SIG-M5 (cell line): ENCODE measurements at places on chromosomes 13 and 19.

GRCh38 chr19:54439174-54439851 is 9.7 kb upstream of the LENG8 start:
- no peak for DNase-seq

DNA sequence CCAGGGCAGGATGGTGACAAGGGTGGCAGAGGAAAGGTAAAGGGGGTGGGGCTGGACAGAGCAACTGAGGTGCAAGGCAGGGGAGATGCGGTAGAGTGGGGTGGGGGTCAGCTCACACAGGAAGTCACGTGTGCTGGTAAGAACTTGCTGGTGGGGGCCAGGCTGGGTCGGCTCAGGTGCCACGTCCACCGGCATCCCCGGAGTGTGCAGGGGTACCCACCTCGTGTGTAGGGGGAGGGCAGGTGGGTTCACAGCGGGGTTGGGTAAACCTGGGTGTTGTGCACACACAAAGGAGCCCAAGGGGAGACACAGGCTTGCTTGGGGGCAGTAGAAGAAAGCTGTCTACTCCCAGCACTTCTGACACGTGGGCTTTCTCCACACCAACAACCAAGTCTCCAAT is 2.9 kb downstream of the ZNF835 start:
- DNase-seq = no peak

DNA sequence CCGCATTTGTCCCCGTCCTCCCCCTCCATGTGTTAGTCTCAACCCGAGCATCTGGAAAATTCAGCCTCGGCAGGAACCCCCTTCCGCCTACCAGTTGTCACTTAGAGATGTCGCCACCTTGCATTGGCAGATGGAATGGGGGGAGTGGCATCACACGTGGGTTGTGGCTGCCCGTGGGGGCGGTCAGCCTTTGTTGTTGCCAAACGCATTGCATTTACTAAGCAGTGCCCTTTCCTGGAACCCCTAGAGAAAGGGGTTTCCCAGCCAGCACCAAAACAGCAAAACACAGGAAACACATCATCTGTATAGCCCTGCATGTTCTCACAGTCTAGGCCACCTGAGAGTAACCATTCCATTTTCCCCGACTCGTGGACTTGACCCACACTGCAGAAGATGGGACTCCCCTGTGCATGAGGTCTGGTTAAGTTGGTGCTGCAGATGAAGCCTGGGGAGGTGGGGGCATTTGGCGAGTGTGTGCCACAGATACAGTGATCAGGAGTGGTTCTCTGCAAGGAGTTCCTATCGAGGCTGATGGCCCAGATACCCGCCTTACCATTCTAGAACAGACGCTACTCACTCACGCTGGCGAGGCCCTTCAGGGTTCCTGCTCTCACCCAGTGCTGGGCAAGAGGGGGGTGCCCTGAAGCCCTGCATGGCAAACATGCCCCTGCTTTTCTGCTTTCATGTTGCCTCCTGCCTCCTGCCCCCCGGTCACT is 38.3 kb downstream of the TMED1 start:
- DNase-seq = no peak

- DNase-seq = no peak
Observed at GRCh38 chr19:34480491-34480890, 1.1 kb upstream of the WTIP start.

DNA sequence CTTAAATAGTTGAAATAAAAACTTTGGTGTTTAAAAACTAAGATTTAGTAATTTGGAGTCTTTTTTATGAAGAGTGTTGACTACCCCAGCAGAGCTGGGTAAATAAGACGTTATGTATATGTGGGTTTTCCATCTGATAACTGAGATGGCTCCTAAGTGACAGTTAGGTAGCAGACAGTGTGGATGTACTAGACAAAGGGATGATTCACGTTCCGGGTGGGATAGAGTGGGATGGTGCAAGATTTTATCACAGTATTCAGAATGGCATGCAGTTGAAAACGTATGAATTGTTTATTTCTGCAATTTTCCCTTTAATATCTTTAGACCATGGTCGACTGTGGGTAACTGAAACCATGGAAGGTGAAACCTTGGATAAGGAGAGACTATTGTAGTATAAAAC is 50.4 kb downstream of the NAA16 start:
- DNase-seq = no peak

GRCh38 chr13:65592731-65593130 is 1637.4 kb downstream of the PCDH9 start:
- no peak for DNase-seq

DNA sequence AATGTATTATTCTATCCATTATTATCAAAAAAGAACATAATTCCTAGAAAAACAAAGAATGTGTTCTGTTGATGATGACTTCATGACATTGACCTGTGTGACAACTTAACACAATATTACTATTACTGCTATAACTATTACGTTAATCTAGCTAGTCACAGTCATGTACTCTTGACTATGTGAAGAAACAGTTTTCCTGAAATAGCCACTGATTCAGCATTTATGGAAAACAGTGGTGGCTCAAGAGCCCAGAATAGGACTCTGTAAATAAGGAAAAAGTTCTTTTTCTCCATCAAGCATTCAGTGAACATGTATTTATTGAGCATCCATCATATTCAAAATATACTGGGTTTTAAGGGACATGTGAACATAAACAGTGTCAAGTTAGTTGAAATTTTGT is 93.5 kb downstream of the COG6 start:
- DNase-seq = no peak

GRCh38 chr19:1028062-1028926 is 1.9 kb downstream of the CNN2 start:
- DNase-seq = no peak

GRCh38 chr13:35953537-35954206 is 177.5 kb downstream of the DCLK1 start:
- no peak for DNase-seq

- no peak for DNase-seq
Observed at GRCh38 chr13:106246242-106246641, 289.2 kb downstream of the EFNB2 start.

DNA sequence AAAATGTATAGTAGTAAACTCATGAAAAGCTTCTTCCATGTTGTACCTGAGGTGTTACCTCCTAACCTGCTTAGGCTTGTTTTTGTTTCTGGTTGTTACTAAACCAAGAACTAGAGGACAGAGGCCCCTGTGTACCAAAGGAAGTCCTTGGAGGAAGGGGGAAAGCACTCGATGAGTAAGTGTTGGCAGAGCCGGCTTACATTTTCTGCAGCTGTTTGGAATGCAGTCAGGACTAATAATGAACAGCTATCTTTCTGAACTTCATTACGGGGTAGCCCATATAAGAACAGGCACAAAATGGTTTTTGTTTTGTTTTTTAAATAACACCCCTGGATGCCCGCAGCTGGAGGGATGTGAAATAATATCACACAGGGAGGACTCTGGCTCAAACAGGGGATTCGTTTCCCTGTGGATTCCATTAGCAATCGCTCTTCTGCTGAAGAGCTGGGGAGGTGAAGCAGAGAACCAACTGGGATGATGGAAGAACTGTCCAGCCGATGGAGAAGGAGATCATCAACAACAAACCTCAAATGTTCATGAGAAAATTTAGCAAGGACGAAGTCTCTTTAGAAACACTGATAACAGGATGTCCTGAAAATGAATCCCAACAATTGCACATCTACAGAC is 214.2 kb upstream of the MAB21L1 start:
- no peak for DNase-seq

DNA sequence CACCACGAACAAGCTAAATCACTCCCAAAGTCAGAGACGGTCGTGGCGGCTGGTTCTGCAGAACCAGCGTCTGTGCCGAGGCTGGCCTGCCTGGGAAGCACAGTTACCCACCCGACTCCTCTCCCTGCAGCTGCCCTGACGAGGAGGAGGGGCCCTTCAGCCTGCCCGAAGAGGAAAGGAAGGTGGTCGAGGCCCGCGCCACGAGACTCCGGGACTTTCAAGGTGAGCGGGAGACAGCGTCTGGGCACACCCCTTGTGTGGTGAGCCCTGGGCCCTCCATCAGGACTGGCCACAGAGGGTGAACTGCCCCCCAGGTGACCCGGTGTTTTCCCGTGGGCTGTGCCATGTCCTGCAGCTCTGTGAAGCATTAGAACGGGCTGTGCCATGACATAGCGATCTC is 29.1 kb downstream of the PEX11G start:
- no peak for DNase-seq

- DNase-seq = no peak
Observed at GRCh38 chr13:46864941-46865340, 31.9 kb downstream of the HTR2A start.

DNA sequence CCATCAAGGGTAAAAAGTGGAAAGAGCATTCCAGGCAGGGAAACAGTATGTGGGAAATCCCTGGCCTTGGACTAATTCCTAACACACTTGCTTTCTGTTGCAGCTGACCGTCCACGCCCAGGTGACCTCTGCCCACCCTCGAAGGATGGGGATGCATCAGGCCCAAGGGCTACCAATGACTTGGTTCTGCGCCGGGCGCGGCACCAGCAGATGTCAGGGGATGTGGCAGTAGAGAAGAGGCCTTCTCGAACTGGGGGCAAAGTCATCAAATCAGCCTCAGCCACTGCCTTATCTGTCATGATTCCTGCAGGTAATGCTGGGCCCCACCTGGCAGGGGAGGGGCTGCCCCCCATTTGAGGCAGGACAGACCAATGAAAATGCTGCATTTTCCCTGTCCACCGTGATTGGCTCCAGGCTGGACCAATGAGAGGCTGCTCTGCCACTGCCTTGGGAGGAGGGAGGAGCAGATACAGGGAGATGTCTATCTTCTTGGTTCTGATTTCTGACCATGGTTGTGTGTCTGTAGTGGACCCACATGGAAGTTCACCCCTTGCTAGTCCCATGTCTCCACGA is 12.6 kb downstream of the DNASE2 start:
- no peak for DNase-seq

- no peak for DNase-seq
Observed at GRCh38 chr13:85373322-85373721, 425.9 kb downstream of the SLITRK6 start.

DNA sequence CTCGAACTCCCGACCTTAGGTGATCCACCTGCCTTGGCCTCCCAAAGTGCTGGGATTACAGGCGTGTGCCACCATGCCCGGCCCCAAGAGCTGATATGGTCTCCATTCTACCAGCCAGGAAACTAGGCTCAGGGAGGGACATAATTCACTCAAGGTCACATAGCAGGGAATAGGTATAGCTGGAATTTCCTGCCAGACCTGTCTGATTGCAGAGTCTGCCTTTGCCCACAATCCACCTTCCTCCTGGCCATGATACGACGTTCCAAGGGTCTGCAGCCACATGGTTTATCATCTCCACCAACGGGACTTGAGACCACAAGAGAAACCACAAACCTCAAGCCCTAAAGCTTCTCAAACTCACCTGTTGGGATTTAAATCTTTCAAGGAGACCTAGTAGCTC is 32.0 kb downstream of the ZNRF4 start:
- DNase-seq = no peak

DNA sequence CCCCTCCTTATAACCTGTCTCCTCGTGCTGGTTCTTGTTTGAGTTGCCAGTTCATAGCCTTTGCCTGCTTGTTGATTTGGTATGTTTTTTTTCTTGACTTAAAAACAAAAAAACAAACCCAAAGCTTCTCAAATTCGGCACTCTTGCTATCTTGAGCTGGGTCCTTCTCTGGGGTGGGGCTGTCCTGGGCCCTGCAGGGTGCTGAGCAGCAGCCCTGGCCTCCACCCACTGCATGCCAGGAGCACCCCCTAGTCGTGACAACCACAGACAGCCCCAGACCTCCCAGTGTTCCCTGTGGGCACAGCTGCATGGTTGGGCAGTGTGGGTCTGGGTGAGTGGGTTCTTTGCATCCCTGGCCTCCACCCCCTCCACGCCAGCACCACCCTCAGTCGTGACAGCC is 27.8 kb downstream of the KDM4B start:
- DNase-seq = no peak

DNA sequence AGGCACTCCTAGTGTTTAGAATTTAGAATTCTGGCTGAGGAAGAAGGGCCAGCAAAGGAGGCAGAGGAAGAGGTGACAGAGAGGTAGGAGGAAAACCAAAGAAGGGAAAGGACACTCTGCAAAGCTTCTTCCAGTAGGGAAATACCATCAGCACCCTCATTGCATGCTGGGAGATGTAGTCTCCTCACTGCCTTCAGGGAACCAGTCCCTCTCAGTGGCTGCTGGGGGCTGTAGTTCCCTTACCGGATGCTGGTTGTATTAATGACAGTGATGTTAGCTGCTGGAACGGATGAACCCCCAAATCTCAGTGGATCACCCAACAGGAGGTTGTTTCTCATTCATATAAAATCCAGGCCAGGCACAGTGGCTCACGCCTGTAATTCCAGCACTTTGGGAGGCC is 10.1 kb downstream of the GRIN2D start:
- no peak for DNase-seq

- DNase-seq = no peak
Observed at GRCh38 chr13:48488995-48489394, 43.9 kb downstream of the RCBTB2 start.

DNA sequence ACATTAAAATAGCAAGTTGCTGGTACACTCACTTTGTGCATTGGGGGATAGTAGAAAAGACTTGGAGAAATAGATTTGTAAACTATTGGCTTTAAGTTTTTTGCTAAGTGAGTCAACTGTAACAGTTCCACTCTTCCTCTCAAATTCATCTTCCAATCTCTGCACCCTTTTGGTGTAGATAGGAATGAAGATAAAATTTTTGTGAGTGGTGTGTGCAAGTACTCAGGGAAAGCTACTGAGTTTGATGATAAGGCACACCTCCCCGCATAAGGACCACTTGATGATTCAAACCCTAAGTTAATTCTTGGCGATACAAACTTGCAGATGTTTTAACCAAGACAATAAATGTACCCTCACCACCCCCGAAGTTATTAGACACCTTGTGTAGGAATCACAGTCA is 168.3 kb upstream of the SLITRK1 start:
- no peak for DNase-seq

- DNase-seq = no peak
Observed at GRCh38 chr13:111034811-111035210, 80.3 kb upstream of the ARHGEF7 start.

GRCh38 chr19:11204943-11205349 is 7.6 kb upstream of the KANK2 start:
- DNase-seq = no peak
